ENCODE measurements at places on chromosomes 2 and 18. TPM values are rescaled to one million over a fixed set of nuclear protein-coding genes. Genes with fewer than 3 reads are reported as not detected.

DNA sequence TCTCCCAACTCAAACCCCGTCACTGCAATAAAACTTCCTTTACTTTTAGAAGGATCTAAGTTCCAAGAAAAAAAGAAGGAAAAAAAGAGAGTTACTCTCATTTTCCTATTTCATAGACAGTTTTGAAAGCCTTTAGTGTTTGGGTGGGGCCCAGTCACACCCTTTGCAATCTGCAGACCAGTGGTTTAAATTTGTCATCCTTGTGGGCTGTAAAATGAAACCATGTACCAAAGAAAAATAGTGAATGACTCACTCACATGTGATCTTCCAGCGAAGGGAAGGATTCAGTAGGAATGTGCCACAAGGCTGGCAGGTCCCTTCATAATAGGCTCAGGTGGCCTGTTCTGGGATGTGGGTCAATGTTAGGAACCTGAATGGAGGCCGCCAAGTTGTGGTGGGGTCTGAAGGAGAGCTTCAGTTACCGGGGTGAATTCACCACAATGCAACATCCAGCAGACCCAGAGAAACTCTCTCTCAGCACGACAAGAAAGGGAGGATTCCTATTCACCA is 28.3 kb downstream of the ANXA4 start:
- DNase-seq, result no peak

The ZSWIM2 gene
- total RNA-seq, result not detected

The TYMS gene
- total RNA-seq, result 219 TPM

DNA sequence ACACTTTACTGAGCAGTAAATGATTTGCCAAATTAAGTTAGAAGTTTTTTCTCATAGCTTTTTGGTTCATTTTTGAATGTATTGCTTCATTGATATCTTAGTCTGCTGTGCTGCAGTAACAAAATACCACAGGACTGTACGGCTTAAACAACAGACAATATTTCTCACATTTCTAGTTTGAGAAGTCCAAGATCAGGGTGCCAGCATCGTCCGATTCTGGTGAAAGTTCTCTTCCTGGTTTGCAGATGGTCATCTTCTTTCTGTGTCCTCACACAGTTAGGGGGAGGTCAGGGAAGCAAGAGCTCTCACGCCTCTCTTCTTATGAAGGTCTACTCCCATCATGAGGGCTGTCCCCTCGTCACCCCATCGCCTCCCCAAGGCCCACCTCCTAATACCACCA is 325.4 kb downstream of the PTPRM start:
- no peak for DNase-seq

The INO80C gene
- total RNA-seq, result 29.3 TPM

GRCh38 chr2:48323146-48323545 is 206.8 kb upstream of the STON1 start:
- DNase-seq, result no peak

DNA sequence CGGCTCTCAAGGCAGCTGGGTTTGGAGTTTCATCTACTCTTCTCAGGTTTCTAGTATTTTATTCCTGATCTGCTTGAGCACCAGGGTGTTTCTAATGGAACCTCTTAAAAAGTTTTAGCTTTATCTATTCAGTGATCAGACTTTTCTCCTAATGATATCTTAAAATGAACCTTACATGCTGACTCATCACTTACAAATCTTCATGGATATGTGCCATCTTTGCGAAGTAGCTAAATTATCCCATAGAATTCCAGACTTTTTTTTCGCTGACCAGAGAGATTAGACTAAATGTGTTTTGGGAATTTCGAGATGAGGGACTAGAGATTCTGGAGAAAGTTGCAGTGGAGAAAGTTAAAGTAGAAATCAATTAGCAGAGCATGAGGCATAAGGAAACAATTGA is 401.0 kb downstream of the GRB14 start:
- DNase-seq, result no peak
